ENCODE measurements at places on chromosomes 7 and 10.

- DNase-seq: no peak
Observed at GRCh38 chr10:126227762-126228134, 160.5 kb downstream of the ADAM12 start.

DNA sequence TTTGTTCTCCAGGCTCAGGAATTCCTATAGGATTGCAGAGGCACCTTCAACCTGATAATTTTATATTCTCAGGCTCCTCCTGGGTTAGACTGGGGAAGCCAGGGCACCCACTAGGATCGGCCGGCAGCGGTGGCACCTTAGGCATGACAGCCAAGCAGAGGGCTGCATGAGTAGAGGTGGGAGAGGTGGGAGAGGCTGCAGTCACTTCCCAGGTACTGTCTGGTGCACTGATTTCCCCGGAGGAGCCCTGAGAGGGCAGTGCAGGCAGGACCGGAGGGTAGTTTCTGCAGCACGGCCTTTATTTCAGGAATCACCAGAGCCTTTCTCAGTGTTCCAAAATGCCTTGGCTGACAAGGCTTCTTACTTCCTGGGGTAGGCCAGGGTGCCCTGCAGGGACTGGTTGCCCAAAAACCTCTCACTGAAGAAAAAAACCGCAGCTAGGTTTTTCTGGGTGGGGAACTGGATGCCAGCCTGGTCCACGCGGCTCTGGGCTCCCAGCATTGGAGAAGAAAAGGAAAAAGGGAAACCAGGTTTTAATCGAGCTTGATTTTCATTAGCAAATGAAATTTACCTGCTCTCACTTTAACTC is 3.6 kb upstream of the HOXA13 start:
- DNase-seq: no peak

GRCh38 chr7:127035203-127035849 is 217.4 kb downstream of the GRM8 start:
- no peak for DNase-seq

- DNase-seq: no peak
Observed at GRCh38 chr7:124074007-124074406, 41.1 kb upstream of the TMEM229A start.

- peak; percentile 71 for DNase-seq
Observed at GRCh38 chr10:120557311-120557710, 100.3 kb downstream of the PLPP4 start.

DNA sequence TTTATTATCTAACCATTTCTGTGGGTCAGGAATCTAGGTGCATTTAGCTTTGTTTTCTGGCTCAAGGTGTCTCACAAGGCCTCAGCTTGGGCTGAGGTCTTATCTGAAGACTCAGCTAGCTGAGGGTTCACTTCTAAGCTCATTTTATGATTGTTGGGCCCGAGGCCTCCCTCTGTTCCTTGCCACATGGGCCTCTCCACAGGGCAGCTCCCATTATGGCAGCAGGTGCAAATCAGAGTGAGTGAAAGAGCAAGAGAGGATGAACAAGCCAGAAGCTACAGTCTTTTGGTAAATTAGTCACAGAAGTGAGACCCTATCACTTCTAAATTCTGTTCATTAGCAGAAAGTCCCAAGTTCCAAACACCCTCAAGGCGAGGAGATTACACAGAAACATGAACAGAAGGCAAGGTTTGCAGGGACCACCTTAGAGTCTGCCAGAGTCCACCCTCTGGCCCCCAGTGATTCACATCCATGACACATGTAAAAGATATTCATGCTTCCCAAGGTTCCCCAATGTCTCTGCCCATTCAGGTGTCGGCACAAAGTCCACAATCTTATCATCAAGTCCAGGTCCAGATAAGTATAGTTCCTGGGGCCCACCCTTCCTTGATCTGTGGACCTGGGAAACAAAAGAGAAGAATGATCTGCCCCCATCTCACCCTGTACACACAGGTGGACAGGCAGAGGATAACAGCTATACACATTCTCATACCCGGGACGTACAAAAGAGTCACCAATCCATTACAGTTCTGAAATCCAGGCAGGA is 23.7 kb downstream of the FIGNL1 start:
- DNase-seq: no peak

- DNase-seq: peak; percentile 36
Observed at GRCh38 chr10:23203369-23204325, 11.5 kb downstream of the PTF1A start.

DNA sequence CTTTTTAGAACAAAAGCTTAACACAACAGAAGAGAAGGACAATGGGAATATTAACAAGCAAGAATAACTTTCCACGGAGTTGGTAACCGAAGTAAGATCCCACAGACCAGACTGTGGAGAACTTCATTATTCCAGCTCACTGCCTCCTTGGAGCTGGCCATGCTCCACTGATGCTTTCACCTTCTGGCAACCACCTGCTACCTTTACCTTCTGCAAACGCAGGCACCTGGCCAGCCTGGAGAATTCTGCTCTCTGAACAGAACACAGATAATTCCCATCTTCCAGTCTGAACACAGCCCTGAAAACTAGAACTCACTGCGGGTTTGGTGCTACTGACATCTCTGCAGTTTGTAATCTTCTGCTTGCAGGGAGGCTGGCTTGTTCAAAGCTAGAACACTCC is 66.5 kb downstream of the JAZF1 start:
- no peak for DNase-seq

- no peak for DNase-seq
Observed at GRCh38 chr10:78620985-78621799, 447.6 kb upstream of the ZMIZ1 start.

- no peak for DNase-seq
Observed at GRCh38 chr7:9028012-9028411, 594.6 kb downstream of the NXPH1 start.

GRCh38 chr10:80528901-80529300 is 8.8 kb upstream of the SH2D4B start:
- peak; percentile 26 for DNase-seq

DNA sequence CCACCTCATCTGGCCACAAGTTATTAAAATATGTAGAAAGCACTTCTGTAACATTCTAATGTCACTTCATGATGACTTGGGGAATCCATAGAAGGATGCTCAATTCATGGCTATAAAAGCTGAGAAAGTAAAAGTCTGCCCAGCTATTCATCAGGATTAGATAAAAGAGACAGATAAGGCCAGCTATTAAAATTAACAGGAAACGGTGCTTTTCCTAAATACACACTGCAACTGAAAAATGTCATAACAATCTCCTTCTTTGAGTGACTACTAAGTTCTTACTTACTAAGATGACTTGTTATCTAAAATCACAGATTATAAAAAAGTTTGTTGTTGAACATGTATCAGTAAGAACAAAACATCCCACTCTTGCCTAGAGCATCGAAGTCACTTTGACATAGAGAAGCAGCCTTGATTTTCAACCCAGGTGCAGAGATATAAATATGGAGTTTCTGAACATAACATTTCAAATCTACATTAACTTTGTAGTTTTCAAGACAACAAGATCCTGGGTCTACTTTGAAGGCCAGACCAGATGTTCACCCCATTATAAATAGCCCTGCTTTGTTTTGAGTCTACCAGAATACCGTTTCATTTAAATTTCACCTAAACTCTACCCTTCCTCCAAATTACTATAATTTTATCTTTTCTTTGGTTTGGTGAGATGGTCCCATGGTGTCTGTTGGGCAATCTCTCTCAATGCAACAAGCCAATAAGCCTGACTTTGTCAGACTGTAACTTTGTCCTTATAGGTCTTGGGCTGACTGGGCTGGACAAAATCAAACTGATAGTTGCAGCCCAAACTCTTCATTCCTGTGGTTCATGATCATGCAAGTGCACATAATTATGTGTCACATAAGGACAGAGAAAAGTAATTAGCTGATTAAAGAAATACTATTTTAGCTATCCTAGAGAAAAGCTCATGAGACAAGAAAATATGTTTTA is 24.0 kb downstream of the HYCC1 start:
- no peak for DNase-seq

DNA sequence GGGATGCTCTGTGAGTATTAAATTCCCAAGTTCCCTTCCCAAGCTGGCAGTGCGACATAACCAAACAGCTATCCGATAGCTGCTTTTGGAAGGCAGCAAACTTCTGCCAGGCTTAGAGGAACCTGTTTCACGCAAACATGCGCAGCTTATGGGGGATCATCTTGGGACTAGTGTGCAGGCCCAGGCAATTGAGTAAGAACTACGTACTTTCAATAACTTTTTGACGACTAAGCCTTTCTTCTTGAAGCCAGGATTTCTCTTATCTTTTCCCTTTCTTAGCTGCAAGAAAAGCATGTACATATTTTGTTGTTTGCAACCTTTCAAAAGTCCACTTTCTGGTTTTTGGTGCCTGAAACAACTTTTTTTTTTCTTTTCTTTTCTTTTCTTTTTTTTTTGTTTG is 28.7 kb upstream of the SEPHS1 start:
- no peak for DNase-seq

DNA sequence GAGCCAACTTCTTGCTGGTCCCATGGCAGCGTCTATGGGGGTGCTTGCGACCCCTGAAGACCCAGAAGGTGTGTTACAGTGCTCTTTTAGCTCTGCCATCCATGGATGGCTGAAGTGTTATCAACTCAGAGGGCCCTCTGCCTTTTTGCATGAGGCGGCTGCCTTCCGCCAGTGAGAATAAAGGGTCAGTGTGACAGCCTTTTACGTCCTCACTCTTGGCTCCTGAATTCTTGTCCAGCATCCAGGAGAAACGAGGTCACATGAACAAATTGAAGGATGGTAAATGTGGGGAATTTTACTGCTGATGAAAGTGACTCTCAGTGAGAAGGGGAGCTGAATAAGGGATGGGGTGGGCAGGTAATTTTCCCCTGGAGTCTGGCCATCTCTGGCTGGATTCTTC is 24.1 kb downstream of the SSMEM1 start:
- no peak for DNase-seq

DNA sequence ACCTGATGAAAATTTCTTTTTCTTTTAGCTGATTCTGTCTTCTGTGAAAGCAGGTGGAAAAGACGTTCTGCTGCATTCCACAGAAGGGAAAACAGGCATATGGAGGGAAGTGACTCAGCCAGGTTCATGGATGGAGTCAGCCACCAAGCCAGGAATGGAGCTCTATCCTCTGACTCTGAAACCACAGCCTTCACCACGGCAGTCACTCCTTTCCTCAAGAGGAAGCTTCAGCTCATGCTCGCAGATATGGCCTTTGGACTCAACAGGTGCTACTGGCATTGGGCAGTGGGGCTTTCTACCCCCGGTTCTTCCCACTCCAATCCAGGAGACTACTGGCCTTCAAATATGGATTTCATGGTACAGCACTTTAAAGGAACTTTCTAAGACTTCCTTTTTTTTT is 11.5 kb upstream of the PLAU start:
- DNase-seq: no peak

- DNase-seq: no peak
Observed at GRCh38 chr7:158779061-158780000, 50.0 kb downstream of the ESYT2 start.

- no peak for DNase-seq
Observed at GRCh38 chr7:77631820-77632219, 64.4 kb upstream of the RSBN1L start.

- DNase-seq: no peak
Observed at GRCh38 chr10:26622891-26623290, 74.6 kb upstream of the PDSS1 start.

GRCh38 chr10:60666221-60666620 is 112.1 kb upstream of the CDK1 start:
- no peak for DNase-seq

DNA sequence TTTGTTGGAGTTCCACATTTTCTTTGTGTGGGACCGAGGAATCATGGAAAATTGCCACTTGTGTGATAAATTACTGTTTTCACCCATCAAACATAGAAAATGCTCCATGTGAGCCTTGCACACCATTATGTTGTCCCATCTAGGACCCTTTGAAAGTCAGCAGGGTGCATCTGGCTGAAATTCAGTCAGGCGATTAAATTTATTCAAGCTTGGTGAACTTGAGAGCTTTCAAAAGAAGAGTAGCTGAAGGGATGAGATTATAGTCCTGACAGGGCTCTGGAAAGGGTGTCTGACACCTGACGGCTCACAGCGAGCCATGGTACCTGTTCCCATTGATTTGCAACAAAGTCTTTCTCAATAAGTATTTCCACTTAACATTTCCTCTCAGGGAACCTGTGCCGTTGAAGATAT is 399.7 kb upstream of the ETV1 start:
- DNase-seq: peak; percentile 50

DNA sequence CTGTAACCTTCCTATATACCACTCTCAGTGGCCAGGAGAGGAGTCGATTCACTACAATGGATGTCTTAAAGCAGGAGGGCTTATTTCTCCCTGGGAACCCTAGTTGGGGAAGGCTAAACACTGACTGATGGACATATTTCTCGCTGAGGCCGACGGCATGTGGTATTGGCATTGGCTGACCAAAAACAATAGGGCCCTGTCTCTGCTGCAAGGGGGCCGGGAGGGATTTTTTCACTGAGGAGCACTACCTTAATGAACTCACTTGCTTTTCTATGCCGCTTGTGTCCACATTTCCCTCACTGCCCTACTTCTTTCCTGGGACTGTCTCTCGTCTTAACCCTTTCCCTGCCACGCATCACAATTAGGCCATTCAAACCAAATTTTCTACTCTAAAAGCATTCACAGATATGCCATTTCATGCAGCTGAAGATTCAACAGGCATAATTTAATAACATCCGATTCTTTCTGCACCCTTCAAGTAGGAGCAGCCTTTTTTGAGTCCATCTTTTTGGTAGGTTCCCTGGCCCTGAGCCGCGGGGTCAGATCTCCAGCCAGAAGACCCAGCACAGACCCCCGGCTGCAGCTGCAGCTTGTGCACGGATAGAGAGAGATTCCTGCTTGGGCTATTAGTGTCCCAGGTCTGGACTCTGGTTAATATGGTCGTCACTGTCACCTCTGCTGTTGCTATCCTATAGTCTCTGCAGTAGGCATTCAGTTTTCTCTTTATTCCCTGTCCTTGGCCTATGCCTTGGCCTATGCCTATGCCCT is 118.7 kb downstream of the HIPK2 start:
- peak; percentile 79 for DNase-seq

DNA sequence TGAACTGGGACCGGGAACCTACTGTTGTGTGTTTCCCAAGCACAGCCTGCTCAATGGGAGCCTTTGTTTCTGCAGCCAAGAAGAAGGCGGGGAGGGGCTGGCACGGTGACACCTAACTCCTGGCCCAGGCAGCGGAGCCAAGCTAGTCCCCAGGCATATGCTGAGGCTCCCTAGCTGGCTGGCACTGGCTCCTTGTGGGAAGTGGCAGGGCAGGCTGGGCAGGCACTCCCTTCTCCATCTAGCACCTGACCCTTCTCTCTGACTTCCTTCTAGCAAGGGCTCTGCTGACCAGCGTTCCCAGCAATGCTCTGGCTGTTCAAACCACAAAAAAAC is 325.0 kb downstream of the PLXNA4 start:
- DNase-seq: no peak

GRCh38 chr7:30164567-30164966 is 29.8 kb downstream of the MTURN start:
- peak; percentile 73 for DNase-seq
